ENCODE measurements at places on chromosomes 4 and X.
A peak's percentile ranks its signal among the peaks of the same experiment; 100 is the strongest.

GRCh38 chr4:114488301-114488982 lies 110.2 kb upstream of the UGT8 start:
- no peak for DNase-seq

DNA sequence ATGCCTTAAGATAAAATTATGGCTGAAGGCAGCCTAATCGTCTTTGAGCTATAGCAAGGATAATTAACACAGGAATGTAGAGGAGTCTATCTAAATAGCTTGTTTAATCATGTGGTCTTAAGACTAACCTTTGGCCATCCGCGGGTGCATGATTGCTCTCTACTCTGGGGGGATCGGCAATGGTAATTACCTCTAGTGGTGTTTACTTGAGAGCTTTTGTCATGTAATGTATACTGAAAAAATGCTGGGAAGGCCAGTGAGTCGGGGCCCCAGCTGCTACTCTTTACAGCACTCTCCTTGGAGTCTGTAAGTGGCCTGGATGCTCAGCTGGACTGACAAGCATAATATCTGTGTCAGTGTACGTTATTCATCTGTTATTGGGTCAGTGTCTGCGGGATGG lies 65.5 kb upstream of the GNPDA2 start:
- DNase-seq = no peak

DNA sequence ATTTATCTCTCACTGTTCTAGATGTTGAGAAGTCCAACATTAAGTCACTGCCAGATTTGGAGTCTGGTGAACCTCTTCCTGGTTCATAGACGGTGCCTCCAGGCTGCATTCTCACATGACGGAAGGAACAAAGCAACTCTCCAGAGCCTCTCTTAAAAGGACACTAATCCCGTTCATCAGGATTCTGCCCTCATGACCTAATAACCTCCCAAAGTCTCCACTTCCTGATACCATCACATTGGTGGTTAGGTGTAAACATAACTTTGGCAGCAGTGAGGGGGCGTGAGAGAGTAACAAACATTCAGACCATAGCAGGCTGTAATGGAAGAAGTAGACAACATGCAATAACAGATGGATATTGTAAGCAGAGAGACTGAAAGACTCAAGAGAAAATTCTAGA lies 388.6 kb downstream of the PDHA2 start:
- no peak for DNase-seq

DNA sequence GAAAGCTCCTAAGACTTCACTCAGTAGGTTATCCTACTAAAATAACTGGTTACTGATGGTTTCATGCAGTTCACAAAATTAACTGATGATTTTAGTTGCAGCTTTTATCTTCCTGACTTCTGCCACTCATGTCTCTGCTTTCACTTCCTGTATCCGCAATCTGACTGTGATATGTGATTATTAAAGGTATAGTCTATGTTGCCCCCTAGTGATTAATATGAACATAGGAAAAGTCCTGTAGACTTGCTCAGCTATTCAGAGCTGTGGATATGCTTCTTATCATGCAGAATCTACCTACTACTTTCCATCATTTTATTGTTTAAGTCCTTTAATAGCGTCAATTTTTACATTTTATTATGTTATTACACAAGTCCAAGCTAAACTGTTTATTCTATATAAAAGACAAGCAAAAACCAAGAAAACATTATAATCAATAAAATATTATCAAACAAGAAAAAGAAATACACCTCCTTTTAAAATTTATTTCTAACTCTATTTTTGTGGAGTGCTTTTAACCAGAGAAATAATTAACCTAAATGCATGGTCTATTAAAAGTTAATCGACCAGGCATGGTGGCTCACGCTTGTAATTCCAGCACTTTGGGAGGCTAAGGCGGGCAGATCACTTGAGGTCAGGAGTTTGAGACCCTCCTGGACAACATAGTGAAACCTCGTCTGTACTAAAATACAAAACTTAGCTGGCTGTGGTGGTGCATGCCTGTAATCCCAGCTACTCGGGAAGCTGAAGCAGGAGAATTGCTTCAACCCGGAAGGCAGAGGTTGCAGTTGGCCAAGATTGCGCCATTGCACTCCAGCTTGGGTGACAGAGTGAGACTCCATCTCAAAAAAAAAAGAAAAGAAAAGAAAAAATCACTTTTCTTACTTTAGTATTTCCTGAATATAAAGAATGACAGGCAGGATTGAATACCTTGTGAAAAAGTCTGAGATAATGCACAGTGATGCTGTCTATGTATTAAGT lies 40.4 kb upstream of the TLR2 start:
- DNase-seq = peak; percentile 33

DNA sequence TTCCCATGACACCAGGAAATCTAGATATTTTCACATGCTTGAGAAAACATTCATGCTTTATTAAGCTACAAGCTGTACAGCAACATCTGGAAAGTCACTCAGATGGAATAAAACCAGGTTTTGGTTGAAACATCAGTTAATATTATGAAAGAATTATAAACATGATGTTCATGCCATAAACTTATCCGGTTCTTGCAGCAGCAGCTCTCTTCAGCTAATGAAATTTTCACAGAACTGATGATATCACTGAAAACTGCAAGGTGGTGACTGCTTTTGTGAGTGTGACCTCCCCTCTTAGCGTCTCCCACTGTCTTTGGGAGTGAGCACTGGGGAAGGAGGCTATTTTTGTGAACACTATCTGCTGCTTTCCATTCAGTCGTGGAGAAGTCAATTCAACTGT lies 56.9 kb downstream of the ARHGAP10 start:
- DNase-seq = peak; percentile 20

- no peak for DNase-seq
Observed at GRCh38 chrX:45128896-45129454, 71.7 kb downstream of the DIPK2B start.

- peak; percentile 70 for DNase-seq
Observed at GRCh38 chr4:26717332-26717731, 133.4 kb downstream of the TBC1D19 start.

DNA sequence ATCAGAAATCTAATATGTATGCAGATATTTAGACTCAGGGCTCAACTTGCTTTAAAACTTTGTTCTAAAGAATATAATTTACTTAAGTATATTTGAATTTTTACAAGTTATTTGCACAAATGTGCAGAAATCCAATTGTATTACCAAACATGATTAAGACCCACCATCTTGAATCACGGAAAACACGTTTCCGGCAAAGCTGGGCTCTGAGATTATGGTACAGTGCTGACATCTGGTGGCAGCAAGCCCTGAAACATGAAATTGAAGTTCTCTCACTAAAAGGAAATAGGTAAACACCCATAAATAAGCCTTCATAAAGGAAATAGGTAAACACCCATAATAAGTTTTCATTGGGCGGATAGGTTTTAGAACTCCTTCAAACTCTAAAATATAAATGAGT lies 98.3 kb upstream of the MAOA start:
- DNase-seq = peak; percentile 43

DNA sequence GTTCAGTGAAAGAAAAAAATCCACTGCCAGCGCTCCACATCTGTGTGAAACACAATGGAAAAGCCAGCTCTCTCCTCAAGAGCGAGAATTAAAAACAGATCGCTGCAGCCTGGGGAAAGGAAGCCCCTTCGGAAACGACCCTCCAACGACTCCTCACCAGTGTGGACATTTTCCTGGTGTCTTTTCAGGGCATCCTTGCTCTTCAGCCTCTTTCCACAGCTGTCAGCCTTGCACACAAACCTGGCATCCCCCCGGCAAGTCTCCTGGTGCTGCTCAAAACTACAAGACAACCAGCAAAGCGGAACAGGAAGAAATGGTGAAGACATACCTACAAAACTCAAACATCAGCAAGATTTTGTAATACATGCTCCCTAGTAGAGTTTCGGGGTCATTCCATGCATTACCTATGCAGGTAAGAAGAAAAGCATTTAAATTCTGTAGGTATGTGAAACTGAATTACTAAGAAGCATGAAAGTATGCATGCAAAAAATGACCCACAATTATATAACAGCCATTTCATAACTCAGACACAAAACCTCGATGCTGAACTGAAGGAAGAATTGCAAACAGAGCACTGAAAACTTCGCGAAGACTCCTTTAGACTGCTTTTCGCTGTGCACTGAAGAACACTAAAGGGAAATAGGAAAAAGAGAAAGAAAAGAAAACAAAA lies 106.1 kb downstream of the PRDM5 start:
- DNase-seq = peak; percentile 39

DNA sequence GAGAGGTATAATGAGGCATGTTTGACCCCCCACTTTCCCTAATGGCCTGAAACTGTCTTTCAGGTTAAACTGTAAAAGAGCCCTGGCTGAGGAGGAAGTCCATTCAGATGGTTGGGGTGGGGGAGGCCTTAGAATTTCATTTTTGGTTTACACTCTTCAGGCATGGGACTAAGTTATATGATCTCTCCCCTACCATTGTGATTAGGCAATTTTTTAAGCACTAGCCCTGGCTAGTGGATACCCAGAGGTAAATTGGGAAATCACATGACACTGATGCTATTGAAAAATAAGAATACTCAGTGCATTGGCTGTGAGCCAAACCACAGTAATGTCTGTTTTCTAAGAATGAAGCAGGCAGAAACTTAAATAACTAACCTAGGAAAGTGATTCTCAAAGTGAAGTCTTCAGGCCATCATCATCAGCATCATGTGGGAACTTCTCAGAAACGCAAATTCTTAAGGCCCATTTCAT lies 149.7 kb downstream of the RRAGB start:
- no peak for DNase-seq

GRCh38 chrX:110003167-110004156 lies 548 bp downstream of the TMEM164 start:
- DNase-seq = peak; percentile 9

- no peak for DNase-seq
Observed at GRCh38 chrX:151346931-151347543, 50.0 kb upstream of the VMA21 start.

DNA sequence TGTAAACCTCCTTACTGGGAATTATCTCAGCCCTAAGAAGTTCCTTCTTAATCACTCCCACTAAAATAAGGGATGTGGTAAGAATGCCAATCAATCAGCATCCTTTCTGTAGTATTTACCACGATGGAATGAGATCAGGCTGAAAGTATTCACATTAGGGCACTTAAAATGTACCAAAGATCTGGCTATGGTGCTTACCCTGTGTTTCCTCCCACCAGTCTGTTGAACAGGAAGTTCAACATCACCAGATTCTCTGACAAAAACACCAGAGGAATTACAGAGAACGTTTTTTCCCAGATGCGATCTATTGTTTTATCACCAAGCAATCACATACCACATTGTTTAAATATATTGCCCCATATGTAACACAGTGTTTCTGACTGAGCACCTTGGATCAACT lies 2.1 kb upstream of the CLCN3 start:
- DNase-seq = no peak

- DNase-seq = no peak
Observed at GRCh38 chr4:85391589-85392410, 83.2 kb upstream of the ARHGAP24 start.

GRCh38 chr4:38310446-38311043 lies 350.3 kb downstream of the PTTG2 start:
- DNase-seq = no peak

DNA sequence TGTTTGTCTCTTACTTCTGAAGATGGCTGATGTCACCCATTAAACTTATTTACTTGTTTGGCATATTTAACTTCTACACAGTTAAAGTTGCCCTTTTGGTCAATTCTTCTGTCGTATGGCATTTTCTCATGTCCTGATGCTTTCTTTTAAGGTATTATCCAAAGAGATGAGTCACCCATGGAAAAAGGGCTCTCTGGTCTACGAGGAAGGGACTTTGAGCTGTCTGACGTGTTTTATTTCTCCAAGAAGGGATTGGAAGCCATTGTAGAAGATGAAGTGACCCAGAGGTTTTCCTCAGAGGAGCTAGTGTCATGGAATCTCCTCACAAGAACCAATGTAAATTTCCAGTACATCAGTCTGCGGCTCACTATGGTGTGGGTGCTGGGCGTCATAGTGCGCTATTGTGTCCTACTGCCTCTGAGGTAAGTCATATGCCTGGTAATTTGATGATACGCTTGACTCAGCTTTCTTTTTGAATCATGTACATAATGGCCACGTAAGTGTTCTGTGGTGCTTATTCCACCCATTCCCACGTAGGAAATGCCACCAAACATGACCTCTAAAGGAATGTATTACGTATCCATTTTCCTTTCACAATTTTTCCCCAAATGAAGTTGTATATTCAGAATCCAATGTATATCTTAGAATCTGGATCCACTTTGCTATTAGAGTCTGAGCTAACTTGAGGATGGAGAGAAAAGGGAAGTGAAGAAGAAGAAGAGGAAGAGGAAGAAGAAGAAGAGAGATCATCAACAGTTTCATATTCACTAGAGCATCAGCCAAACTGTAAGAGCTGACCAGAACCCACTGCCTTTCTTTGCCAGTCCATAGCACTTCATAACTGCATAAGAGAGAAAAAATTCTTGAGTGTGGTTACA lies 45.7 kb downstream of the GPAT3 start:
- no peak for DNase-seq

GRCh38 chr4:184386271-184386781 lies 88.0 kb downstream of the IRF2 start:
- no peak for DNase-seq

- DNase-seq = no peak
Observed at GRCh38 chrX:39244147-39244546, 442.9 kb downstream of the MID1IP1 start.

GRCh38 chr4:22463179-22463578 lies 52.7 kb downstream of the ADGRA3 start:
- no peak for DNase-seq

DNA sequence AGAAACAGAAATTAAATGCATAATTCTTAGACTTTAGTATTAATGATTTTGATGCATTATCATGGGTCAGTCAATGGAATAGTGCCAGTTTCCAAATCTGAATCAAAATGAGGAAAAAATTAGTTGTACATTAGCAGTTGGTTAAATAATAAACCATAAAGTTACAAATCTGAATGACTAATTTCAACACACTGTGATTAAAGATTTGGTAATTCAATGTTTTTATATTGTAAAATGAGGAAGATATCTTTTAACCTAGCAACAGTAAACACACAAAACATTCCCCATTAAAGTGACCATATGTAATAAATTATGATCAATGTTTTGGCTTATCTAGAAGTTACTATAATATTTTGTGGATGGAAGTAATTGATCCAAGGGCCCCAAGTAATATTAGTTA lies 1.6 kb downstream of the FBXO8 start:
- no peak for DNase-seq

DNA sequence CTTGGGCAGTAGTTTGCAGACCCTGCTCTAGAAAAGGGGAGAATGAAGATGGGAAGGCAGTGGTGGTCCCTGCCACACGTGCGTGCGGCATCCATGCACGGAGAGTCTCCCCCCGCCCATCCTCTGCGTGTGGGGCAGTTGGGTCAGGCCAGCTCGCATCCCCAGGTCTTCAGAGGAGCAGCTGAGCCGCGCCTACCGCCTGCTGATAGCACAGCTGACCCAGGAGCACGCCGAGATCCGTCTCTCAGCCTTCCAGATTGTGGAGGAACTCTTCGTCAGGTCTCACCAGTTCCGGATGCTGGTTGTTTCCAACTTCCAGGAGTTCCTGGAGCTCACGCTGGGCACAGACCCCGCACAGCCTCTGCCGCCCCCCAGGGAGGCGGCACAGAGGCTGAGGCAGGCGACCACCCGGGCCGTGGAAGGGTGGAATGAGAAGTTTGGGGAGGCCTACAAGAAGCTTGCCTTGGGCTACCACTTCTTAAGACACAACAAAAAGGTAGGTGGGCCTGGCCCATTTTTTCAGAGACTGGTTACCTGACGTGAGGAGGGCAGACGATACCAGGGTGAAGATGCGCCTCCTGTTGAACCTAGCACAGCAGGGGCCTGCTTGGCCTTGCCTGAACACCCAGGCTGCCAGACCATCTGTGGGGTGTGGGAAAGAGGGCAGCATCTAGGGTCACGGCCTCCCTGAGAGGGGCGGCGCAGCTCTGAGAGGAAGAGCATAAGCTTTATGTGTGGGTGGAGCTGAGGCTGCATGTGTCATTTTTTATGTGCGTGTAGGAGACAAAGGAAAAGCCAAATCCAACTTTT lies 2.6 kb downstream of the UVSSA start:
- DNase-seq = no peak
